ENCODE measurements at places on chromosomes 6 and 20.

GRCh38 chr20:53444401-53445149 is 149.1 kb downstream of the ZNF217 start:
- DNase-seq = no peak

DNA sequence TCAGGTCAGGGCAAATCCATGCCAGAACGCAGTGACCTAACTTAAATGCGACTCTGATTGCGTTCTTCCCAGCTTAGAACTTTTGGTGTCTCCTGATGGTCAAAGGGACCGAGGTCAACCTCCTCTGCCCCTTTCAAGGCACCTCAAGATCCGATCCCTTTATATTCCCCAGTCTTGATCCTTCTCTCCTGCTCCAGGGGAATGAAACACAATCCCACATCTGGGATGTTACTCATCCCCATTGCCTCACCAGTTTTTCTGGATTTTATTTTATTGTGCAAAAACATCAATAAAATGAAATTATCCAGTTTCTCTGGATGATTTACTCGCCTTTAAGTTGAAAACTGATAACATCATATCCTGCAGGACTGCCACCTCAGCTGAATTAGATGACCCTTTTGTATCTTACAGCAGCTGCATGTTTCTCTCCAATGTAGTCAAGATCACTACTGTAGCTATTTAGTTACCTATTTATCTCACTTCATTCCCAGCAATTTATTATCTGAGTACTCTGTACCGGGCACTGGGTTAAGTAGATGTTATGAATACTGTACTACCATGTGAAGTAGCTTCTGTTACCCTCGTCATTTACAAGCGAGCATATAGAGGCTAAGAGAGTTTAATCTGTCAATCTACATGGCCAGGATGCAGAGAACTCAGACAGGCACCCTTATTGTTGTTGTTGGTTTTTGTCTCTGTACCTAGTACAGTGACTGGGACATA is 44.0 kb downstream of the IRAK1BP1 start:
- DNase-seq = no peak

DNA sequence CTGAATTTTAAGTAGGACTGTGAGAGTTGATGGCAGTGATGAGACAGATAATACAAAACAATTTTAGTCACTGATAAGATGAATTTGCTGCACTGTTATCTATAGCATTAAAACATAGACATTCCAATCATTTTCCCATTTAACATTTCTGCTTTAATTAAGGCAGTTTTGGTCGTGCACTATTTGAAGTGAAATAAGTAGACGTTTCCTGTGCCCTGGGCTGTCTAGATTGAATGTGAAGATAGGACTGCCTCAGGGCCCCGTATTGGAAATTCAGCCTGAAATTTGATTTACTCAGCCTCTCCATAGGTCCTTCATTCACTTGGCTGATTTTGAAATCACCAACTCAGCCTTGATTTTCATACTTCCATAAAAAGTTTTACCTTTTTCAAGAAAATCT is 48.3 kb downstream of the ARID1B start:
- DNase-seq = no peak

- DNase-seq = no peak
These were observed 250.9 kb upstream of the RREB1 start for GRCh38 chr6:6856538-6857523.
